ENCODE measurements at places on chromosomes 3 and 15.

- DNase-seq: no peak
Measured at GRCh38 chr3:133899311-133899710, 3.6 kb upstream of the RAB6B start.

- no peak for DNase-seq
Measured at GRCh38 chr3:190001426-190001825, 119.3 kb downstream of the P3H2 start.

- DNase-seq: no peak
Measured at GRCh38 chr15:69750253-69750652, 297.6 kb downstream of the RPLP1 start.

DNA sequence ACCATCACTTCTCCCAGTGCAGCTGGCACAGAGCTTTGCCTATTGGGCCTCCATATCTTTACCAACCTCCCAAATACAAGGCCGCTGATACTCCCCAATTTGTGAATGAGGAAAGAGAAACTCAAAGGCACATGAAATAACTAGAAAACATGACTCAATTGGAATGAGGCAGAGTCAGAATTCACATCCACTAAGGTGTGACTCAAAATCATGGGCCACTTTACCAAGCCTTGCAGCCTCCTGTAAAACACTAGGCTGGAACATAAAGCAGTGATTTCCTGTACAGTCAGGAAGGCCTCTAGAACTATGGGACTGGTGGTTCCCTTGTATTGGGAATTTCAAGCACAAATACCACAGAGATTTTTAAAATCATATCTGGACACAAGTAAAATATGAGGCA lies 128.6 kb downstream of the DCLK3 start:
- no peak for DNase-seq

DNA sequence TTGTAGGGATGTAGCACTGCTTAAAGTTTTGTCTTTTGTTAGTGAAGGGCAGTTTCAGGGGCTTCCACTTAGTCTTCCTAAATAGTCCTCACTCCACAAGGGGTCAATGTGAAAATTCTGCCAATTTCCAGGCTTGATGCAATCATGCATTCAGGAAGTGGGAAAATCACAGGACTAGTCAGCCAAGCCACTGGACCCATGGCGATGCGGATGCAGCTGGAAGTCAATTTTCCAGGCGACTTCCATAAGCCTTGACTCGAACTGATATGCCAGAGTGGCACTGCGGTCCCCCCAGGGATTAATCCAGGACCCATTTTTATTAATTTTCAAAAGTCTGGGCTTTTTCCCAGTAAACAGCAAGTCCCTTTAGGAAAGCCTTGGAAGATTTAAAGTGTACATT lies 26.1 kb downstream of the GBE1 start:
- DNase-seq: no peak

DNA sequence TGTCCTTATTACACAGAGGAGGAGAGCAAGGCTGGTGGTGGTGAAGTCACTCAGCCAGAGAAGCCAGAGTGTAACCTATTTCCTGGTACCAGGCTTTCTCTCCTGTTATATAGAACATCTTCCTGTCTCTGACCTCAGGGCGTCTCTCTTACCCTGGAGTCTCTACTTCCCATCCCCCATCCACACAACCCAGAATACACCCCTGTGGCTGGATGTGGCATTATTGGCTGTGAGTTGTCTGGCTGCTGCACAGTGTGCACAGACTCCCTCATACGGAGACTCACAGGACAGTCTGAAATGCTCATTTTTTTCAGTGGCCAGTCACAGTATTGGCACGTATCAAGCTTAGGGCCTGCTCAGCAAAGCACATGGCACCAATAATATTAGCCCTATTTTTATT lies 8.6 kb downstream of the PODXL2 start:
- DNase-seq: no peak

- no peak for DNase-seq
Measured at GRCh38 chr3:131806736-131807135, 228.1 kb downstream of the CPNE4 start.

DNA sequence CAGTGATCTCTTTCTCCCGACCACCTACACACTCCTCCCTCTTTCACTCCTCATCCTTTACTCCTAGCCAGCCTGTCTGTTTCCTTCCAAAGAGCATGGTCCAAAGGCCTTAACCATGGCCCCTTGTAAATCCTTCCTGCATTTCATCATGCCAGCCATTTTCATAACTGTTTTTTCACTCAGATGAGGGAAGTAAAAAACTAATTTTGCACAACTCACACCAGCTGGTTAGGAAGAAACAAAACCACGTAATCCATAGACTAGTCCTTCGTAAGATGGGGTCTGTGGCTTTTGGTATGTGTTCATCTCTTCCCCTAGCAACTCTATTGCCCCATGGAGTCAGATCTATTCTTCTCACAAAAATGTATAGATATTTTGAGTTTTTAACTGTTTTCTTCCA lies 187.8 kb downstream of the SHOX2 start:
- no peak for DNase-seq

- DNase-seq: no peak
Measured at GRCh38 chr3:185330238-185330637, 32.7 kb upstream of the MAP3K13 start.

GRCh38 chr3:98966862-98967546 lies 65.5 kb upstream of the DCBLD2 start:
- DNase-seq: no peak

DNA sequence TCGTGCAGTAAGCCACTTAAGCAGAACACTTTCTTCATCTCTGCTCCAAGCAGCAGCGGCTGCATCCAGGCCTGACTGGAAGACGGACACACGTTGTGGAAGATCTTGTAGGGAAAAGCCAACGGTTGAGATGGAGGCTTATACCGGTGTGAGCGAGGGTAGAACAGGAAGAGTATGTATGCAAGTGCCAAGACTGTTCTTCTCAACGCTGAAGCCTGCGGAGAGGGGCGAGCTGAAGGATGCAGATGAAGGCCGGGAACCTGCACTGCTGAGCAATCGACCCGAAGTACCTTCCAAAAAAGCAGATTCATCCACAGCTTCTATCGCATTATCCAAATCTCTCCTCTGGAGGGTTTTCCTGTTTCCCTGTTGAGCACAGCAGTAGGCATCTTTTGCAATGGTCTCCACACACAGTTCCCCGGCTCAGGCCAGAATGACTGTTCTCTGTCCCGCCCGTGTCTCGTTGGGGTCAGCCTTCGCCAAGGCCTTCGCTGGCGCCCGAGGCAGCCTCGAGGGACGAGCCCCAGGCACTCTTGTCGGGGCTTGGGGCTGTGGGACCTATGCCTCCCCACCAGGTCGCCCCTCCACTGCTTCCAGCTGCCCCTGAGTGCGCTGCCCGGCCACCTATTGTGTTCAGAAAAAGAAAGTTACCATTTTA lies 22.2 kb upstream of the DYNC1LI1 start:
- DNase-seq: no peak

DNA sequence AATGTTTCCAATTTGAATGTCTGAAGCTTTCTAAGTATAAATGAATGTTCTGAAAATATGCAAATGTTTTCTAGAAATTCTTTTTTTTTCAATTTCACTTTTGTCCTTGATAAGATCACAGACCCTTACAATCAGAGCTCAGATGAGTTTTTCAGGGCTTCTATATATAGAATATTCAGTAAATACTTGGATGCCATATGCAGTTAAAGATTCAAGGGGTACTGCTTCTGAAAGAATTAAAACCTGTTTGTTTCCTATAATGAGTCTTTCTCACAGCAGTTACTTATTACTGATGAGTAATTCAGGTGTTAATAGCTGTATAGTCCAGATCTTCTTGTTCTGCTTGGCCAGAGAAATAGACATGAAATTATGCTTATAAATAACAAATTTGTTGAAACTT lies 812.6 kb downstream of the ZPLD1 start:
- no peak for DNase-seq

GRCh38 chr15:69535101-69535638 lies 82.6 kb downstream of the RPLP1 start:
- DNase-seq: no peak

GRCh38 chr3:112582244-112582874 lies 20.5 kb downstream of the SLC35A5 start:
- no peak for DNase-seq

DNA sequence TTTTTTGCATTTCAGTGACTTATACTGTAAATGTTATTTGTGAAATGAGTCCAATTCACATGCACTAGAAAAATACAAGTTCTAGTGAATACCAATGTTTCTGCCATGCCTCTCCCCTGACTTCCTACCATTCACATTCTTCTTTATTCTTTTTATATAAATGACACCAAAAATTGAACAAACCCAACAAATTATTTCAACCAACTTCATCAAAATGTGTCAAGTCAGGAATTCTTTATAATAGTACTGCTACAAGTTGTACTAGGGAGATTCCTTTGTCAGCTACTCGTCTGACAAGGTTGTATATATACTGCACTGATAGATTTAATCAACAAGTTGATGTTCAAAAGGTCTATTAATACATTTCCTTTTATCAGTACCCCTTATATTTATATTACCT lies 3.0 kb downstream of the TBL1XR1 start:
- no peak for DNase-seq

DNA sequence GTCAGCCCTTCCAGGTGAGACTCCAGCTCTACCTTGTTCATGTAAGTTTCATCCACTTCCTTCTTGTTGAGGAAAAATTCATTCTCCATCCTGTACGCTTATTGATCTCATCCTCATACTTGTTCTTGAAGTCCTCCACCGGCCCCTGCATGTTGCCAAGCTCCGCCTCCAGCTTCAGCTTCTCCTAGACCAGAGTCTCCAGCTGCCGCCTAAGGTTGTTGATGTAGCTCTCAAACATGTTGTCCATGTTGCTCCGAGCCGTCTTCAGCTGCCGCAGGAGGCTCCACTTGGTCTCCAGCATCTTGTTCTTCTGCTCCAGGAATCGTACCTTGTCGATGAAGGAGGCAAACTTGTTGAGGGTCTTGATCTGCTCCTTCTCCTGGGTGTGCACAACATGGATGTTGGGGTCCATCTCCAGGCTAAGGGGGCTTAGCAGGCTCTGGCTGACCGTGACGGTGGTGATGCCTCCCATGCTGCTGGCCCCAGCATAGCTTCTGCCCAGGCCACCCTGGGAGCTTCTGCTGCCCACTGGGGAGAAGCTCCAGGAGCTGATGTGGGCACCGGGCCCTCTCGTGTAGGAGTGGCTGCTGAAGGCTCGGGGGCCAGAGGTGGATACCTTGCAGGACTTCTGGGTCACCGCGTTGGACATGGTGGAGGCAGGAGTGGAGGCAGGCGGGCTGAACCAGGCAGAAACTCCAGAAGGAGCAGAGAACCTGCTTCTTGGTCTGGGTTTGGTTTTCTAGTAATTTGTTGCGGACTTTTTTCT lies 422.6 kb upstream of the ARPP21 start:
- DNase-seq: no peak

DNA sequence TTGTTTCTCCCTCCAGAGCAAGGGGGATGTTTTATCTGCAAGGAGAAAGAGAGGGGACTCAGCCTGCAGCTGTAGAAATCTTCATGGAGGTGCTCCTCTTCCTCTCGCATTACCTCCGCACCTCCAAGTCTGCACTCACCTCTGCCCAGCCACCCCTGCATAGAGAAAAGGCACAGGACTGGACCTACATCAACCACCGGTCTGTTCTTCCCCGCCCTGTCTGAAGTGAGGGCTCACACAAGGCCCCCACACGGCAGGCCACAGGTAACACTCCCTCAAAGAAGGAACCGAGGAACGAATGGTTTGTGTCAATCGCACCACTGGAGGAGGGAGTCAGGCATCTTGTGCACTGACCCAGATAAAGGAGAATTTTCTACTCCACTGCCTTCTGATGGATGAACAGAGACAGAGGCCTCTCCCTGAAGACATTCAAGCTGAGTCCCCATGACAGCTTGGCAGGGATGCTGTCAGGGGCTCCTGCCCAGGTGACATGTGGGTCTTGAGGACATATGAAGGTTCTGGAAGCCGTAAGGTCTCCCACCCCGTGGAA lies 260.3 kb downstream of the XXYLT1 start:
- no peak for DNase-seq

DNA sequence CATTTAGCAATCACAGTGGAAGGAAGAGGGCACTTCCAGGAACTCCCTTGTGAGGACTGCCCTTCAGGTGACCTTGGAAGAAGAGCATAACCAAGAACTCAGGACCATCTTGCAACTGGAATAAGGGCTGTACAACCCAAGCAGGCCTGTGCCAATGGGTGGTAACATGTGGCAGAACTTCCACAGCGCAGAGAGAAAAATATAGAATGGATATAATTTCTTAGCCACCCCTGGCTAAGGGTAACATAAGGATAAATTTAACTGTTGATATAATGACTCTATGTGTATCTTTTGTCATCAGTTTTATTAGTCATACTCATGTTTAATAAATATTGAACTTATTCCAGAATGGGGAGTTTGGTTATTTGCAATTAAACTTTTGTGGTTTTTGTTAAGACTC lies 13.4 kb upstream of the MFSD1 start:
- DNase-seq: no peak

DNA sequence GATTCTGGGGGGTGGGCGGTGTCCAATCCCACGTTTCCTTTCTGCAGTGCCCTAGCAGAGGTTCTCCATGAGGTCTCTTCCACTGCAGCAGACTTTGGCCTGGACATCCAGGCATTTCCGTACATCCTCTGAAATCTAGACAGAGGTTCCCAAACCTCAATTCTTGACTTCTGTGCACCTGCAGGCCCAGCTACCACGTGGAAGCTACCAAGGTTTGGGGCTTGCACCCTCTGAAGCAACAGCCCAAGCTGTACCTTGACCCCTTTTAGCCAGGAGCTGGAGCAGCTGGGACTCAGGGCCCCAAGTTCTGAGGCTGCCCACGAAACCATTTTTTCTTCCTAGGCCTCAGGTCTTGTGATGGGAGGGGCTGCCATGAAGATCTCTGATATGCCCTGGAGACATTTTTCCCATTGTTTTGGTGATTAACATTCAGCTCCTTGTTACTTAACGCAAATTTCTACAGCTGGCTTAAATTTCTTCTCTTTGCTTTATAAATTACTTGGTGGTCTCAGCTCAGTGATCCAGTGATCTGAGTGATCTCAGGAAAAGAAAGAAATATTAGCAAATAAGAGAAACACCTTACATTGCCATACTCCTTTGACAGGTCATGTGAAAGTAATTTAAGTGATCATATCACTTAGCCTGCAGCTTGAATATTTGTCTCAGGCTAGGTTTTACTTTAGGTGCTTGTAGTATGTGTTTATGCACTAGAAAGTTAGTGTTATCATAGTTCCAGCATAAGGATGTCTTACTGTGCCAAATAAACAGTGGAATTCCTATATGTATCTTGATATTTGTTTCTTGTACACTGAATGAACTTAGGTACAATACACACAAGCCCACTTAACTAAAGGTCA lies 3.0 kb downstream of the SNAP23 start:
- DNase-seq: no peak

GRCh38 chr15:88911766-88912118 lies 1.4 kb downstream of the MFGE8 start:
- DNase-seq: no peak

- no peak for DNase-seq
Measured at GRCh38 chr3:154884952-154885351, 195.2 kb upstream of the MME start.

GRCh38 chr3:119690043-119690656 lies 12.7 kb upstream of the CFAP91 start:
- no peak for DNase-seq

GRCh38 chr15:46413799-46414198 lies 779.0 kb downstream of the SQOR start:
- no peak for DNase-seq

- no peak for DNase-seq
Measured at GRCh38 chr15:68554721-68555678, 23.8 kb upstream of the CORO2B start.

GRCh38 chr3:133463347-133463860 lies 63.5 kb downstream of the BFSP2 start:
- no peak for DNase-seq

- DNase-seq: no peak
Measured at GRCh38 chr3:129077222-129077621, 16.6 kb downstream of the GP9 start.

- no peak for DNase-seq
Measured at GRCh38 chr3:11602886-11603527, 40.7 kb downstream of the VGLL4 start.
